ENCODE measurements at places on chromosomes 7 and 10. TPM values are rescaled to one million over a fixed set of nuclear protein-coding genes. Genes with fewer than 3 reads are reported as not detected.

PAPOLB gene
- not detected for total RNA-seq

SPDYE16 gene
- not detected for total RNA-seq

CPN1 gene
- not detected for total RNA-seq

TMEM176B gene
- 47.5 TPM for total RNA-seq

DNA sequence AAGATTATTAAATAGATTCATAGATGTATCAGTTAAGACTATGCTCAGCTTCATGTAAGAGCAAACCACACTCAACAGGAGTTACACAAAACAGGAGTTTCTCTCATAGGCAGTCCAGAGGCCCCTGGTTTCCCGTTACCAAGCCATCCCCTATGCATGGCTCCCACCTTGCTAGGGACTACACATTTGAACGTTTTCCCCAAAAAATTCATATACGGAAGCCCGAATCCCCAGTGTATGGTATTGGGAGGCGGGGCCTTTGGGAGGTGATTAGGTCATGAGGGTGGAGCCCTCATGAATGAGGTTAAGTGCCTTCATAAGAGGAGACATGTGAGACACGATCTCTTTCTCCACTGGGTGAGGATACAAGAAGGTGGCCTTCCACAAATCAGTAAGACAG is 29.1 kb downstream of the RSU1 start:
- DNase-seq = no peak

DNA sequence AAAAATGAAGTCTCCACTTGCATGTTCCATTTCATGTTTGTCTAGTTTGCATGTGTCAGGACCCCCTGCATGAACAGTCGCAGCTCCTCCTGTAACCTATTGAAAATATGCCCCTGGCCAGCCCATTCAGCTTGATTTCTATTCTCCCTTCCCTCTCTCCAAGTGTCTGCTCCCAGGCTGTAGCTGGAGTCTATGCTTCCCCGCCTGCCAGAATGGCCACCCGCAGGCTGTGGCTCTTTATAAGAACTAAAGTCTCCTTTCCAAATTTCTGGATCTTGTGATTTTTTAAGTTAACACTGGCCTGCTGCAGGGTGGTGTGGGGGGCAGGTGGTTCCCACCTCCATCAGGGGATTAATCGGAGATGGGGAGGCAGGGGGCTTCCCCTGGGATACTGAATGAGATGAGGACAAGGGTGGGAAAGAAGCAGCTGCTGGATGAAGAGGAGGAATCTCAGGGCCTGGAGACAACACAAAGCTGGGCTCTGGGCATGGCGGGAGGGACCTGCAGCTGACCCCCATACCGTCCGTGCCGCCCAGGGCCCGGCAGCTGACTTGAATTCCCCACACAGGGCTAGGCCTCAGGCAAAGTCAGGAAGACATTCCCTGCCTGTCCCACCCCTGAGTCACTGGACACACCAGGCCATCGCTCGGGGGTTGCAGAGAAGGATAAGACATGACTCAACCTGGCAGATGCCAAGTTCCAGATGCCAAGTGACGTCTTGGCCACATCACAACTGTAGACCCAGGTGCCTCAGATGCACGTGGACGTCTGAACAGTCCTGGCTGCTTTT is 399.5 kb upstream of the FOXK1 start:
- no peak for DNase-seq

- DNase-seq = no peak
Measured at GRCh38 chr10:58531084-58531695, 18.5 kb downstream of the BICC1 start.

GRCh38 chr10:102507521-102507920 is 3.7 kb downstream of the SUFU start:
- DNase-seq = no peak

DNA sequence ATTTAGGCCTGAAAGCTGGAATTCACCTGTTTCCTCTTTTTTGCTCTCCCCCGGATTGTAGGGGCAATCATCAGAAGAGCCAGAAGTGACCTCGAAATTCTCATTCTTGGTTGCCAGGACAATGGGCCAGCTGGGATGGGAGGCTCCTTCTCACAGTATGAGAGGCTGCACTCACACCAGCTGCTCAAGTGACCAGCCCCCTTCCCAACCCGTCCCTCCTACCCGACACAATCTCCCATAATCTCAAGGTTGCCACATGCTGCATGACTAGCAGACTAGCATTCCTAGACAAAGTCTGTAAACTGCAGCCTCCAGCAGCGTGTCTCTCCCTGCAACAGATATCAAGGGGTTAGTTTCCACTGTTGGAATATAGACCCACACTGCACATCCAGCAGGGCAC is 110.3 kb downstream of the C1GALT1 start:
- DNase-seq = no peak

GRCh38 chr10:95395947-95396449 is 105.2 kb upstream of the PDLIM1 start:
- DNase-seq = peak; percentile 78

- no peak for DNase-seq
Measured at GRCh38 chr10:132899054-132899750, 43.2 kb downstream of the CFAP46 start.

- DNase-seq = no peak
Measured at GRCh38 chr10:126124668-126125349, 228.4 kb downstream of the FANK1 start.

Data from heart left ventricle (tissue), 16 donors.